Activated naive CD4-positive, alpha-beta T cell treated with anti-CD3 and anti-CD28 coated beads, Interleukin-2, amount 10 ng/mL, durations not matched to agents 5 hours and 36 hours (primary cell): ENCODE measurements at places on chromosomes 5 and 9. TPM values are rescaled to one million over a fixed set of nuclear protein-coding genes. Genes with fewer than 3 reads are reported as not detected.

ALDH1A1 gene
- total RNA-seq = not detected

WNT8A gene
- not detected for total RNA-seq

STING1 gene
- 216 TPM for total RNA-seq

LHX3 gene
- not detected for total RNA-seq

PDCD1LG2 gene
- total RNA-seq = 1.2 TPM

VLDLR gene
- total RNA-seq = 5.2 TPM

SPATA24 gene
- total RNA-seq = 10.3 TPM

NKD2 gene
- total RNA-seq = 2.9 TPM

IL3 gene
- total RNA-seq = not detected

C9 gene
- not detected for total RNA-seq

CAMK2A gene
- total RNA-seq = not detected

AK8 gene
- total RNA-seq = not detected

CD72 gene
- 6.1 TPM for total RNA-seq

PCDHGA9 gene
- not detected for total RNA-seq

PROB1 gene
- total RNA-seq = 2.6 TPM
